Lung (tissue), 17 donors: ENCODE measurements at places on chromosomes 13 and 19. TPM values are rescaled to one million over a fixed set of nuclear protein-coding genes. Genes with fewer than 3 reads are reported as not detected.

DNA sequence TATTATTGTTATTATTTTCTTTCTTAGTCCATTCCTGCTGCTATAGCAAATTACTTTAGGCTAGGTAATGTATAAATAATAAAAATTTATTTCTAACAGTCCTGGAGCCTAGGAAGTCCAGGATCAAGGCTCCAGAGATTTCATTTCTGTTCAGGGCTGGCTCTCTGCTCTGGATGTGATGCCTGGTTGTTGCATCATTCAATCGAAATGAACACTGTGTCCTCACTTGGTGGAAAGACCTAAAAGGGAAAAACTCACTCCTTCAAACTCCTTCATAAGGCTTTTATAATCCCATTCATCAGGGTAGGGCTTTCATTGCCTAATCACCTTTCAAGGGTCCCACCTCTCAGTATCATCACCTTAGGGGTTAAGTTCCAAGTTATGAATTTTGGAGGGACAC, 395.0 kb downstream of the EFNB2 start:
- H3K36me3 ChIP-seq = no peaks in the 10 kb centered on the region
- no peaks in the 10 kb centered on the region for H3K27me3 ChIP-seq
- no peak overlapping the region for H3K27ac ChIP-seq

DNA sequence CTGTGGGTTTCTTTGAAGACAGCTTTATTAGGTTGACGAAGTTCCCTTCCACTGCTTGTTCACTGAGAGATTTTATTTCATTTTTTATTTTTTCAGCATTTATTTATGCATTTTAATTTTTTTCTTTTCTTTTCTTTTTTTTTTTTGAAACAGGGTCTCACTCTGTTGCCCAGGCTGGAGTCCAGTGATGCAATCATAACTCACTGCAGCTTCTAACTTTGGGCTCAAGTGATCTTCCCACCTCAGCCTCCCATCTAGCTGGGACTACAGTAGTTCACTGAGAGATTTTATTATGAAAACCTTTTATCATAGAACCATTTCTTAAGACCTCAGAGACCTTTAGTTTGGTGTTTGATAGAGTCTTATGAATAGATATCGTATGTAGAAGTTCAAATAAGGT, 10.3 kb upstream of the ZNF177 start:
- no peak overlapping the region for H3K27ac ChIP-seq
- H3K4me3 ChIP-seq = no peak overlapping the region
- H3K27me3 ChIP-seq = no peaks in the 10 kb centered on the region

DNA sequence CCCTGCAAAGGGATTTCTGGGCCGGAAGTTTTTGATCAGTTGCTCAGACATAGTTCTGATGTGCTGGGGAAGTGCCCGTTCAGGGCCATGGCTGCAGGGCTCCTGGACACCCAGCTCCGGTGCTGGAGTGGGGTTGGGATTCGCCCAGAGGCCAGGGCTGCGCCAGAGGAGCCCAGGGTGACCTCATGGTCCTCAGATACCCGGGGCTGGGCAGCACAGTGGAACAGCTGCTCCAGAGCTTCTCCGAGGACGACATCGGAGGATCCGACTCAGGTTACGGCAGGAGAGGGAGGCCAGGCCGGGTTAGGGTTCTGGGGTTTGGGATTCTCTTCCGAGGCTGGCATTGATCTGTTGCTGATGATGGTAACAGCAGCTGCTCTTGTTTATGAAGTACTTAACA, 20.9 kb downstream of the CARM1 start:
- no peak overlapping the region for H3K27ac ChIP-seq
- no peak overlapping the region for H3K4me3 ChIP-seq
- DNase-seq = no peak
- no peaks in the 10 kb centered on the region for H3K36me3 ChIP-seq
- no peaks in the 10 kb centered on the region for H3K27me3 ChIP-seq
- peaks cover 11% of the 10 kb centered on the region for H3K4me1 ChIP-seq

N4BP2L1 gene
- polyA plus RNA-seq = 21.6 TPM

C5AR1 gene
- 9.4 TPM for polyA plus RNA-seq

CAMSAP3 gene
- polyA plus RNA-seq = 9.2 TPM

ACP5 gene
- 95.6 TPM for polyA plus RNA-seq

OR7A5 gene
- polyA plus RNA-seq = not detected

CLDND2 gene
- polyA plus RNA-seq = 0.66 TPM

AXL gene
- 8.2 TPM for polyA plus RNA-seq

ZNF525 gene
- 3.2 TPM for polyA plus RNA-seq

FAM124A gene
- 0.87 TPM for polyA plus RNA-seq

ZNF44 gene
- polyA plus RNA-seq = 7.1 TPM
